ENCODE measurements at places on chromosomes 16 and 17.
A peak's percentile ranks its signal among the peaks of the same experiment; 100 is the strongest.

GRCh38 chr17:79042421-79043190 lies 18.6 kb downstream of the C1QTNF1 start:
- peak; percentile 87 for DNase-seq

GRCh38 chr17:8438441-8438840 lies 2.8 kb downstream of the NDEL1 start:
- no peak for DNase-seq

- DNase-seq, result no peak
Measured at GRCh38 chr16:53504665-53505064, 1.7 kb upstream of the AKTIP start.

DNA sequence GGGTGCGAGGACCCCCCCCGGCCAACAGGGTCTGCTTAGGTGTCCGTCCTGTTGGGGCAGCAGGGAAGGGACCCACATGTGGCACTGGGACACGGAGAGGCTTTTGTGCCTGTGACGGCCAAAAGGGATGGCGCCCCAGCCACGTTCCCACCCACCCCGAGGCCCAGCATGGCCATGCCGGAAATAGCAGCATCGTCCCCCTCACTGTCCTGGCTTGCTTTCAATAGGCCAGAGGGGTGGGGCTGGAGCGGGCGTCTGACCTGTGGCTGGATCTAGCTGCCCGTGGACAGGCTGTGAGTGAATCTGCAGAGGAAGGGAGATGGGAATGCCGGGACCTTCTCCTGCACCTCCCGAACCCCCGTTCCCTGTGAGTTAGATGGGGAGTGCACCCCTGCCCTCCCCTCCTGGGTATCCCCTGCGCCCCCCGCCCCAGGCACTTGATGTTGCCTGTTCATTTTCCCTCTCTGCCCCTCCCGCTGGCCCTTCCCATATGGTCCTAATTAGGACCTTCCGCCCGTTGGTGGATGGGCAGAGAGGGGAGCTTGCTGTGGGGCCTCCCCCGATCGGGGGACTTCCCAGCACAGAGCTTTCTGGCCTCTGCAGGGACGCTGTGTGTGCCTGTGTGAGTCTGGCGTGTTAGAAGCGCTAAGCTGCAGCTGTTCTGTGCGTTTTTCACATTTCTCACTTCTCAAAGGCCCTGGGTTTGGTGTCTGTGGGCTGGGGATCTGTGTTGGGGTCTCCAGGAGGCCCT lies 292.8 kb downstream of the SEC14L1 start:
- no peak for DNase-seq
